ENCODE measurements at places on chromosomes 12 and 14. TPM values are rescaled to one million over a fixed set of nuclear protein-coding genes. Genes with fewer than 3 reads are reported as not detected.
A peak's percentile ranks its signal among the peaks of the same experiment; 100 is the strongest.

DNA sequence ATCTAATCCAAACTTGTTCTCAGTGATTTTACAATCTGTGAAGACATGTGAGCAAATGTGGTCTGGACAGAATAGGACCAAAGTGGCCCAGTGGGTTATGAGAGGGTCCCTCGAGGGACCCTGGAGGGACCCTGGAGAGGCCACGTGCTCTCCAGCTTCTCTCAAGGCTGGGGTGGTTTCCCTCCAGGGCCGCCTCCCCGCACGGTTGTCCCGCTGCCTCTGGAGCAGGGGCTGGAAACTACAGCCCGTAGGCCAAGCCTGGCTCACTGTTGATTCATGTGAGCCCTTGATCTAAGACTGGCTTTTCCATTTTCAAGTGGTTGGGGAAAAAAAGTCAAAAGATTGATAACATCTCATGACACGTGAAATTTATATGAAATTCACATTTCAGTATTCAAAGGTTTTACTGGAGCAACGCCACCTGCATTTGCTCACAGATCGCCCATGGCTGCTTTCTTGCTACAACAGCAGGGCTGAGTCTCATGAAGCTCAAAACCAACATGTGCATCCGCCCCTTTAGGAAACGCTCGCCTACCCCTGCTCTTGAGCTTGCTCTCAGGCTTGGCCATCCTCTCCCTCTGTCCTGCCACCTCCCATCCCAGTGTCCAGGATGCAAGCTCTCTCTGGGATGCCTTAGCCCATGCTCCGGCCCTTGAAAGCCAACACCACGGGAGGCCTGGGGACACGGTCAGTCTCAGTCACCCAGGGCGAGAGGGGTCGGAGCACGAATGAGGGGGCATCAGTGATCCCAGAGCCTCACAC is 12.1 kb upstream of the LRTM2 start:
- H3K36me3 ChIP-seq: no peaks in the 10 kb centered on the region
- DNase-seq: no peak
- peaks cover 11% of the 10 kb centered on the region for H3K4me1 ChIP-seq
- H3K27ac ChIP-seq: no peak overlapping the region
- H3K27me3 ChIP-seq: no peaks in the 10 kb centered on the region

DNA sequence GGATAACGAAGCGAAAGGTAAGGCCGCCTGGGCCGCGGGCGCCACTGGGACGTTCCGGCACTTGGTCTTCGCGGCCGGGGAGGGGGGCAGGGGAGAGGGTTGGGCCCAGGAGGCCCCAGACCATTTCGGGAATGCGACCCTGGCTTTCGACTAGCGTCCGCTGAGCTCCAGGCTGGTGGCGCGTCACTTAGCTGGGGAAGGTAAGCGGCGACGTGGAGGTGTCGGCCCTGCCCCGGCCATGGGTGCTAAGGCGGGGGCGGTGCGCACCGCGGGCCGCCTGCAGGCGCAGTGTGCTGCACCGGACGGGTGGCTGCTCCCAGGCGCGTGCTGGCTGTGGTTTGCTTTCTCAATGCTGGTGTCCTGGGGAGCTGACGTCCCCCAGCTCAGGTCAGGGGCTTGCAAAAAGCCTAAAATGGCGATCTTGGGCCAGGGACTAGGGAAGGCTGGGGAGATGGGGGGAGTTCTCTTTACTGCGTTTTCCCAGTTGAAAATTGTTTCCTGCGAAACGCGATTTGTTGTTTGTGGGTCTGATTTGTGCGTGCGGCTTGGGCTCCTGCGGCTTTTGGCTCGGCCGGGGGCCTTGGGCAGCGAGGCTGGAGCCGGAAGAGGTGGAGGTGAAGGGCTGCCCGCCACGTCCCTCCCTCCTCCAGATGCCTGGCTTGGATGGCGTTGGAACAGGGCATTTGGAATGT is 1.2 kb downstream of the HOXC10 start:
- H3K4me1 ChIP-seq: peaks cover 29% of the 10 kb centered on the region
- no peaks in the 10 kb centered on the region for H3K36me3 ChIP-seq
- H3K27me3 ChIP-seq: peaks cover 90% of the 10 kb centered on the region
- H3K4me3 ChIP-seq: no peak overlapping the region
- DNase-seq: peak; percentile 39

- H3K27me3 ChIP-seq: no peaks in the 10 kb centered on the region
- no peaks in the 10 kb centered on the region for H3K4me1 ChIP-seq
- no peak overlapping the region for H3K4me3 ChIP-seq
- DNase-seq: no peak
- H3K36me3 ChIP-seq: peaks cover 31% of the 10 kb centered on the region
These were observed 70.9 kb downstream of the DERA start for GRCh38 chr12:15982071-15982470.

DNA sequence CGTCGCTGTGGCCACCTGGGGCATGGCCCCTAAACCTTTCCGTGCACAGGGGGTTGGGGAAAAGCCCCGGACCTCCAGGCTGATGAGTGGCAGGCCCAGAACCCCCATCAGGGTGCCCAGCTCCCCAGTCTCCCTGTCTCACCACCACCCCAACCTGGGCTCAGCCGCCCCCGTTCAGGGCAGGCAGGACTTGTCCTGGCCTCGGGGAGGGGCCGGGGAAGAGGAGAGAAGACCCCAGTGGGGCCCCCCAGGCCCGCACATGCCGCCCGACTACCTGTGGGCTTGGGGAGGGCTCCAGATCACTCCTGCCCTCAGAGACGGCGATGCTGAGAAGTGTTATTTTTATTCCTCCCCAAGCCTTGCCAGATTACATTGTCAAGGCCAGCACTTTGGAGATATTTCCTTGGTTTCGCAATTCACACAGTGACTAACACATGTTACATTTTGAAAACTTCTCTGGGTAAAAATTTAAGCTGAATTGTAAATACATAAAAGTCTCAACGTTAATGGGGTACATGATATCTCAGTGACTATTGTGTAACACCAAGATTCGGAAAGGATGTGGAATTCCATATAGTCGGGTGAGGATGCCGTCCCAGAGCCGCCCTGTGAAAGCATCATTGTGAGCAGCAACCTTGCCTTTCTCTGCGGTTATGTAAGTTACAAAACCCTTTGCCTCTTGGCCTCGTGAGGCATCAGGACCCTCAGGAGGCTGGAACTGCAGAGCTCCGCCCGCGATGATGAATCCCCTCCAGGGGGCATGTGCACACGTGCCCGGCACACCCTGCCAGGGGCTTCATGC is 85.6 kb upstream of the DIO3 start:
- H3K4me1 ChIP-seq: no peaks in the 10 kb centered on the region
- no peak overlapping the region for H3K27ac ChIP-seq
- no peak for DNase-seq
- peaks cover 12% of the 10 kb centered on the region for H3K27me3 ChIP-seq
- no peak overlapping the region for H3K4me3 ChIP-seq

The SLC4A8 gene
- 2.7 TPM for total RNA-seq

The OR4K15 gene
- not detected for total RNA-seq

The RNU7-1 gene
- total RNA-seq: not detected

- peaks cover 26% of the 10 kb centered on the region for H3K4me1 ChIP-seq
- peak overlapping the region; percentile 36 for H3K27ac ChIP-seq
- DNase-seq: no peak
- H3K27me3 ChIP-seq: no peaks in the 10 kb centered on the region
These were observed 67.0 kb downstream of the C2CD5 start for GRCh38 chr12:22477166-22477893.

The GCH1 gene
- 35.4 TPM for total RNA-seq

GRCh38 chr12:111056618-111057521 is 136.5 kb upstream of the MYL2 start:
- peak overlapping the region; percentile 100 for H3K27ac ChIP-seq
- peaks cover 28% of the 10 kb centered on the region for H3K4me1 ChIP-seq
- no peaks in the 10 kb centered on the region for H3K27me3 ChIP-seq
- peak; percentile 88 for DNase-seq
- peaks cover 15% of the 10 kb centered on the region for H3K36me3 ChIP-seq
- H3K4me3 ChIP-seq: peak overlapping the region; percentile 24

DNA sequence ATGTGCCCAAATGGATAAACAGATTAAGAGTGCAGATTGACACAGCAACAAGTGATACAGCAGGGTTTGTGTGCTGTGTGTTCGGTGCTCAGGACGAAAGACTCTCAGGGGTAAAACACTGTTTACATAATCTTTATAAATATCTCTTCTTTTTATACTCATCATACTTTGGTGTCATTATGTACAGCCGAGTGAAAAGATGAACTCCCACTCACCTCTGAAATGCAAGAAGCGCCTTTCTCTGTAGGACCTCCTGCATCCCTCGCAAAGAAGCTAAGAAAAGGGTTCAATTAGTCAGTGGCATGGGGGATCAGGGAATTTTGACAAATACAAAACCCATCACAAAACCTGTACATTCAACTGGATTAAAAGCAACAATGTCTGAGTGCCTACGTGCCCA is 163.6 kb downstream of the TTC7B start:
- no peak overlapping the region for H3K4me3 ChIP-seq
- H3K27me3 ChIP-seq: no peaks in the 10 kb centered on the region
- H3K27ac ChIP-seq: no peak overlapping the region
- H3K36me3 ChIP-seq: no peaks in the 10 kb centered on the region
- no peaks in the 10 kb centered on the region for H3K4me1 ChIP-seq

The MANSC4 gene
- total RNA-seq: not detected

The ERH gene
- total RNA-seq: 313 TPM

DNA sequence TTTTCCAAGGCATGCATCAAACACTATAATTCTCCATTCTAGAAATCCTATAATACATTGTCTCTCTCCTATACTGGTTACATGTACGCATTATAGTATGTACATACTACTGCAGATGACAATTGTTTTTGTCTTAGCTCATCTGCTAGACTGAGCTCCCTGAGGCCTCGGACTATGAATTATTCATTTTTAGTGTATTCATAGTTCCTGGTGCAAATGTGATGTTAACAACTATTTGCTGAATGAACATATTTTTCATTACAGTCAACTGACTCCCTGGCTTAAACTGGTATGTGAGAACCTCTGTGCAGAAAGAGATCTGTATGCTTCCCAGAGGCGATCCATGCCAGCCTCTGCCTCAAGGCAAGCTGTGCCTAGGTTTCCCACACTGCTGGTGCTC is 91.8 kb upstream of the PARP11 start:
- no peaks in the 10 kb centered on the region for H3K36me3 ChIP-seq
- no peak overlapping the region for H3K27ac ChIP-seq
- no peaks in the 10 kb centered on the region for H3K27me3 ChIP-seq
- no peak for DNase-seq

The TBPL2 gene
- not detected for total RNA-seq

DNA sequence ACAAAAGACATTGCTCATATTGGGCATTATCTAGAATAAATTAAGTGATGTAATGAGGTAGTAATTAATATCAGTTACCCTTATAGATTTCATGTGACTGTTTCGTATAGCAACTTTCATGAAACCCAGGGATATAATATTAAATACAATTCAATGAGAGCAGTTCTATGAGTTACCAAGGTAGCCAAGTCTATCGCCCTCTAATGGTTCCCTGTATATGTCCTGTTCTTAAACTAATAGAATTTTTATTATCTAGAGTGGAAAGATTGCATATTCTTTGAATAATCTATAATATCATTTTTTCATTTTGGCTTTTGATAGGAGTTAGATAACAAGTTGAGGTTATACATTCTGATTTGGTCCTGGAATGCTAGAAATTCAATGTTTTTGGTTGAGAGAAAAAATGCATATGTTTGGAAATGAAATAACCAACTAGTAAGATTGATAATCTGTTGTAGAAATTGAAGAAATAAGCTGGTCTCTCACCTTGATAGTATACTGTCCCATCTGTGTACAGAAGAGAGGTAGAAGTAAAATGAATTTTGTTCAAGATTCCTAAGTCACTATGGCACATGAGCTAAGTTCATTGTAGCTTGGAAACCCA is 59.7 kb downstream of the SCFD1 start:
- H3K4me1 ChIP-seq: peaks cover 2% of the 10 kb centered on the region
- DNase-seq: no peak
- H3K36me3 ChIP-seq: peaks cover 28% of the 10 kb centered on the region
- H3K27me3 ChIP-seq: no peaks in the 10 kb centered on the region

The FGD6 gene
- total RNA-seq: 0.41 TPM

DNA sequence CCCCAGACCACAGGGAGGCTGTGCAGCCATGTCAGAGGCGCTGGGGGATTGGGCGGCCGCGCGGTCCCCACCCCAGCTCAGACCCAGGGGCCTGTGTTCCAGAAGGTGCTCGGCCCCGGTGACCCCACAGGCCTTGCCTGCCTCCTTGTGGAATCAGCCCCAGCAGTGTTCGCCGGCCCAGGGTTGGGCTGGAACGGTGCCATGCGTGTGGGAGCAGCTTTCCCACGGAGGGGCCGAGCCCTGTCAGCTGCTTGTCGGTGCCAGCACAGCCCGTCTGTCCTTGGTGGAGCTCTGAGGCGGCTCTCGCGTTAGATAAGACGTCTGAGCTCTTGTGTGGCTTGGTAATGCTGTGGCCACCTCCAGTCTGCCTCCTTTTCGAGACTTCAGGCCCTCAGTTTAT is 8.5 kb downstream of the ZFYVE21 start:
- H3K27ac ChIP-seq: no peak overlapping the region
- H3K27me3 ChIP-seq: no peaks in the 10 kb centered on the region
- H3K36me3 ChIP-seq: no peaks in the 10 kb centered on the region
- H3K4me3 ChIP-seq: no peak overlapping the region
- H3K4me1 ChIP-seq: peaks cover 9% of the 10 kb centered on the region
- DNase-seq: no peak

The TGM1 gene
- 3.0 TPM for total RNA-seq

The OR6C70 gene
- not detected for total RNA-seq

- DNase-seq: no peak
- H3K4me1 ChIP-seq: peaks cover 12% of the 10 kb centered on the region
- no peak overlapping the region for H3K27ac ChIP-seq
- H3K4me3 ChIP-seq: no peak overlapping the region
- H3K27me3 ChIP-seq: peaks cover 5% of the 10 kb centered on the region
These were observed 154.8 kb downstream of the PTCSC3 start for GRCh38 chr14:36021591-36022320.

DNA sequence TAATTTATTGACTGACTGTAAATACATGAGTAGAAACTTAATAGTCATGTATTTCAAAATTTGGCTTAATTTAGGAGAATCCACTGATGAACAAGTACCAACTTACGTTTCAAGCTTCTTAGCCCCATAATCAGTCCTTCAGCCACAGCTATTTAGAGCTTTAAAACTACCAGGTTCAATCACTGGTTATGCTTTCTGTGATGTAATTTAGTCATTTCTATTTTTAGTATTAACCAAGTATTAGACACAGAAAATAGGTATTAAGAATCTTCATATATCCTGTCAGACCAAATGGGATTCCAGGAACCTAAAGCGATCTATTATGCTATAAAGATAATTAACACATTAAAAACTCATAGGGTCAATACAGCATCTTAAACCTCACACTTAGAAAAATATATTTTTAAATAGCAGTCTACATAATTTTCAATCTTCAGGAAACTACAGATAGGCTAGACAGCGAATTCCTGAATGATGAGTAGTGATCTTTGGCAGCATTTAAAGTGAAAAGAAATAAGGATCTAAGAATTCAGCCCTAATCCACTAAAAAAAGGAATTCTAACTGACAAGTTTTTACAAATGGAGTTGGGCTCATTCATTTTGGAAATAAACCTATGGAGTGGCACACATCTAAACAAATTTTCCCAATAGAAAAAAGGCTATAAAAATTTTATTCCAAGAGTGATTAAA is 51.5 kb downstream of the ZC3H14 start:
- DNase-seq: no peak
- peaks cover 13% of the 10 kb centered on the region for H3K4me1 ChIP-seq
- peaks cover 27% of the 10 kb centered on the region for H3K36me3 ChIP-seq
- no peak overlapping the region for H3K4me3 ChIP-seq

GRCh38 chr12:34217660-34218059 is 195.4 kb downstream of the ALG10 start:
- no peak overlapping the region for H3K27ac ChIP-seq
- H3K36me3 ChIP-seq: no peaks in the 10 kb centered on the region
- peaks cover 9% of the 10 kb centered on the region for H3K27me3 ChIP-seq

All from activated CD8-positive, alpha-beta T cell treated with anti-CD3 and anti-CD28 coated beads for 36 hours (primary cell).